Stimulated activated CD4-positive, alpha-beta T cell treated with anti-CD3 and anti-CD28 coated beads, TNF-alpha, amount 100 ng/mL, for 48 hours (primary cell): ENCODE measurements at places on chromosomes 6 and 20.

DNA sequence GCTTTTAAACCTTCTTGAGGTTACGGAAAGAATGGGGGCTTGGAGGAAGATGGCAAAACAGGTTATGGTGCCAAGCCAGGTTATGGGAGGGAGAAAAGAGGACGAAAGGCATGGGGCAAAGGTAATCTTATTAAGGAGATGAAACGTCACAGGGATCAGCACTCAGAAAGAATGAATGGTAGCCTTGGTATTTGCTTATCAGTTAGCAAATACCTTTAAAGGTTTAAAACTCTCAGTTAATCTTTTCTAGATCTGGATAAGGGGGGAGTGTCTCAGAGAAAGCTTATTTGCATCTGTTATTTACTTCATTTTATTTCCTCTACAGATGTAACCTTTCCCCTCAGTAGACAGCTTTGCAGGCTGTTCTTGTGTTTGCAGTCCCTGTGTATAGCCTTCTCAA, 55.5 kb upstream of the EEF1E1 start:
- DNase-seq: no peak

DNA sequence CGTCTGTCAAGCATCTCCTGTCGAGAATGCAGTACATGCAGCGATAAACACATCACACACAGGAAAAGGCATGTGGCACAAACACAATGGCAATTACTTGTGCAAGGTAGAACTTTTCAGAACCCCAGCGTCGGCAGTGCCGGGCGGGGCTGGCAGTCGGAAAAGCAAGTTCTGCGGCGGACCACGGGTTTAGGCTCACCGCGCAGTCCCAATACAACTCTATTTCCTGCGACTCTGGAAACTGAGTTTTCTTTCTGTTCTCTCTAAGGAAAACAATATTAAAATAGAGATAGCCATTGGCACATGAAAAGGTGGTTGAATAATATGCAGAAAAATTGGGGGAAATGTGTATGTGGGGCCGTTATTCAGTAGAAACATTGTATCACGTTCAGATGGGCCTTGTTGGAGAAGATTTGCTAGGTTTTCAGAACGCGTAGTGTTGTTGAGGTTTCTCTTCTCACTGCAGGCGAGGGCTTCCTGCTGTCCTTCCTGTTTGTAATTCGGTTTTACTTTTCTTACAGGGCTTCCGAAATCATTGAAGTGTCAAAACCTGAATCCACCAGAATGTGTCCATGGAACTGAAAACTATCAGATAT, 369.5 kb downstream of the THBS2 start:
- no peak for DNase-seq

GRCh38 chr6:89970609-89971337, 76.5 kb downstream of the GJA10 start:
- no peak for DNase-seq

GRCh38 chr6:63887002-63887751, 251.6 kb downstream of the PHF3 start:
- no peak for DNase-seq

GRCh38 chr6:104638841-104639290, 220.9 kb downstream of the HACE1 start:
- DNase-seq: no peak
